Lung (tissue), 17 donors: ENCODE measurements at places on chromosomes 11 and 22.
A peak's percentile ranks its signal among the peaks of the same experiment; 100 is the strongest.

DNA sequence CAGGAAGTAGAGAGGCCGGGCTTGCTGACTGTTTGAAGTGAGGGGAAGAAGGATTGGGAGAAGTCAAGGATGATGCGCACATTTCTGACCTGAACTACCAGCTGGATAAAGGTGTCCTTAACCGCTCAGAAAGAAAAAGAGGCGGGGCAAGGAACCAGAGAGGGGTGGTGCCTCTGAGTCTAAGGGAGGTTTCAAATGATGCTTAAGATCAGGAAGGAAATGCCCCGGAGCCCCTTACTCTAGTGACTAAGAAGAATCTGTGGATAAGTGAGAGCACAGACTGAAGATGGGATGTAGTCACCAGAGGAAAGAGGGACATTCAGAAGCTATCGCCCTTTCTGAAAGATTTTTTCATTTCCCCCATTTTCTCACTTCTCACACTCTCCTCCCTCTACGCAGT lies 12.7 kb downstream of the DCHS1 start:
- peaks cover 22% of the 10 kb centered on the region for H3K36me3 ChIP-seq
- DNase-seq = no peak
- H3K4me3 ChIP-seq = no peak overlapping the region
- H3K27me3 ChIP-seq = no peaks in the 10 kb centered on the region

GRCh38 chr11:38990841-38991240 lies 2392.8 kb upstream of the RAG2 start:
- no peak overlapping the region for H3K27ac ChIP-seq
- H3K36me3 ChIP-seq = no peaks in the 10 kb centered on the region
- no peaks in the 10 kb centered on the region for H3K27me3 ChIP-seq
- H3K4me1 ChIP-seq = no peaks in the 10 kb centered on the region
- DNase-seq = no peak
- H3K4me3 ChIP-seq = no peak overlapping the region

DNA sequence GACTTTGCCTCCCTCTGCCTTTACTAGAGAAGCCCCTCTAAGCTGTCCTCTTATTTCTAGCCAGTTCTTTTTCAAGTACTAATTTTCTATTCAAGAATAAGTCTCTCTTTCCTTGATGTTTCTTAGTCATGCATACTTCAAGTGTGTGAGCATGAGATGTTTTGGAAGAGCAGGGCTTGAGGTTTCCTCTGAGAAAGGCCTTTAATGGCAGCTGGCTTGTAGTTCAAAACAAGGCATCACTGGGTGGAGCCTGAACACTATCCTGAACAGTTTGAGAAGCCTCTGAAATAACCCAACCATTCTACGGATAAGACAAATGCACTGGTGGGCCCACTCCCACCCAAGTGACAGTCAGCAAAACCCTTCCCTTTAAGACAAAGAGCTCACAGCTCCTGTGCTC lies 37.6 kb downstream of the CLDN25 start:
- H3K27me3 ChIP-seq = no peaks in the 10 kb centered on the region
- peaks cover 11% of the 10 kb centered on the region for H3K36me3 ChIP-seq
- H3K4me3 ChIP-seq = no peak overlapping the region
- no peak for DNase-seq

DNA sequence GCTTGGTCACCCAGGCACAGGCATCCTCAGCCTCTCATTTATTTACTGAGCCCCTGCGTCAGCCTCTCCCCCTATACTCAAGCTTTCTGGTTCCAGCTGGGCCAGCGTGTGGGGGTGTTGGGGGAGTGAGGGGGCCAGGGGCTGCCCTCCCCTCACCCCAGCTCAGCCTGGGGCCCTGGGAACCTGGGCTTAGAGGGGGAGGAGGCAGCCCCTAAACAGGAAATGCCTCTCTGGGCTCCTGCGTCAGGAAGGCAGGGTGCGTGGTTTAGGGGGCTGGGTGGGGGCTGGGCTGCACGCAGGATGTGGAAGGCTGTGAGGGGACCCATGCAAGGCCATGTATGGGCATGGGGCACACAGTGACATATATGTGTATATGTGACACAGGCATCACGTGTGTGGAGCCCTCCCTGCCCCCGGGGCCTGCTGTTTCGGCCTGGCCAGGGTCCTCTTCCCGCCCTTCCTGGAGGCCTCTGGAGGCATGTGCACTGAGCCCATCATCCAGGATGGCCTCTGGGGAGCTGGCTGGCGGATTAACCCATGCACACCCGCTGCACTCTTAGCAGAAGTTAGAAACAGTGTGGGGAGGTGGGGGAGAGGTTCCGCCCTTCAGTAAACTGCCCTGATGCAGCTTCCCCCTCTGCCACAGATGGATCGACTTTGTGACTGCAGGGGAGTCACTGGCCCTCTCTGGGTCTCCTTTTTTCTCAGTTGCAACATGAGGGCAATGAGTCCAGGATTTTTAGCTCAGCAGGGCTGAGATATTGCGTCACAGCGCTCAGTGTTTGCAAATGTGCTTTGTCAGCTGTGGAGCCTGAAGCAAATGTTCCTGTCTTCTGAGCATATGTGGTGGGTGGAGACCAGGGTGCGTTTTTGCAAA lies 1.1 kb upstream of the CD248 start:
- peak; percentile 95 for DNase-seq
- no peaks in the 10 kb centered on the region for H3K27me3 ChIP-seq
- H3K27ac ChIP-seq = peak overlapping the region; percentile 63
- no peak overlapping the region for H3K4me3 ChIP-seq
- no peaks in the 10 kb centered on the region for H3K4me1 ChIP-seq
- peaks cover 3% of the 10 kb centered on the region for H3K36me3 ChIP-seq

DNA sequence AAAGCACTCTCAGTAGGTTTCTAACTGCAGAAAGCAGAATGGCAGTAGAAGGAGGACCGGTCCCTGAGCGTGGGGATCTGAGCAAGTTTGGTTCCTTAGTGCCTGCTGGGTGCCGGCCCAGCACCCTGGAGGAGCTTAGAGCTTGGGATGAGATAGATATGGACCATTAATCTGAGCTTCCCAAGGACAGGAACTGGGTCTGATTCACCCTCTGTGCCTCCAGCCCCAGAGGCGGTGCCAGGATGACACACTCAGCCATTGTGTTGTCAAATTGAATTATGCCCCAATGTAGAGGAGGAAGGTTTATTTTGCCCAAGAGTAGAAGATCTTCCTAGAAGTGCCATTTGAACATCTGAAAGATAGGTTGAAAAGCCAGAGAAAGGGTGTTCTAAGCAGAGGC lies 4.3 kb downstream of the ZC3H7B start:
- no peak for DNase-seq
- no peak overlapping the region for H3K4me3 ChIP-seq
- H3K27ac ChIP-seq = peak overlapping the region; percentile 51
- H3K27me3 ChIP-seq = no peaks in the 10 kb centered on the region
- peaks cover 8% of the 10 kb centered on the region for H3K4me1 ChIP-seq
- H3K36me3 ChIP-seq = no peaks in the 10 kb centered on the region

DNA sequence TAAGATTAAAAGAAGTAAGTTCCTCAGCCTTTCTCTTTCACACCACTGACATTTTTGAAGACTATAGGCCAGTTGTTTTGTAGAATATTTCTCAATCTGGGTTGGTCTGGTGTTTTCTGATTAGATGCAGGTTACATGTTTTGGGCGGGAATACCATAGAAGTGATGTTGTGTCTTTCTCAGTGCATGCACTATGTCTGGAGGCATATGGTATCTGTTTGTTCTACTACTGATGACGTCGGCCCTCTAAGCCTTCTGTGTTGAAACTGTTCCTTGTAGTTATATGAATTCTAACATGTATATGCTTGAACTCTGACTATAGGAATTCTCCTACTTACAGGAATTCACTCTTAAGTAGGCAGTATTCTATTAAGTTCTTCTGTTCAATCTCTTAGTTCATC lies 21.6 kb downstream of the ZFTA start:
- H3K4me3 ChIP-seq = no peak overlapping the region
- DNase-seq = peak; percentile 29
- H3K36me3 ChIP-seq = peaks cover 9% of the 10 kb centered on the region
- no peak overlapping the region for H3K27ac ChIP-seq
- H3K4me1 ChIP-seq = no peaks in the 10 kb centered on the region

DNA sequence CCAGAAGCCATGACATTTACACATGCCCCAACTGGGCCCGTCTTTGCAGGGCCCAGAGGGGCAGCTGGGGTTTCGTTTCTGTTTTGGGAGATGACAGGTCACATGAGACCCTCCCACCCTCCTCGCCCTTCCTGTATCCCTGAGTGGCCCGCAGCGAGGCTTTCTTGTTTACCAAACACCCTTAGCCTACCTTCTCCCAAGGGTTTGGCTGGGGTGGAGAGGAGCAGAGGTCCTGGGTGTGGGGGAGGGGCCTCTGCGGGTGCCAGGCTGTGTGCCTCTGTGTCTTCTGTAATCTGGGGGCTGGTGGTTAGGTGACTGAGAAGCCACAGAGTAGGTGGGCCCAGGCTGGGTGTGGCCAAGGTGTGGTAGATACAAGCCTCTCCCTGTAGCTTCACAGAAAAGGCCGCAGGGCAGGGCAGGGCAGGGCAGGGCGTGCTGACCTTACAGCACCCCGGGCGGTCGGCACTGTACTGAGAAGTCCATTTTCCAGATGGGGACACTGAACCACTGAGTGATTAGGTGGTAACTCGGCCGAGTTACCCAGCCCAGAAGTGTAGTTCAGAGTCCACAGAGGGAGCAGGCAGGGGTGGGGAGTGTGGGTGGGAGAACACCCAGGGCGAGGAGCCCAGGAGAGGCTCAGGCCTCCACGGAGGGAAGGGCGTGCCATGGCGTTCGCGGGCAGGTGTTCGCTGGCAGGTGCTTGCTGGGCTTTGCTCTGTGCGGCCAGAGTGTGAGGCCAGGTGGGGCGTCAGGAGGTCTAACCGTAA lies 8.7 kb downstream of the PRR5 start:
- no peak overlapping the region for H3K4me3 ChIP-seq
- DNase-seq = no peak
- H3K27me3 ChIP-seq = no peaks in the 10 kb centered on the region
- H3K36me3 ChIP-seq = no peaks in the 10 kb centered on the region
- H3K27ac ChIP-seq = no peak overlapping the region

GRCh38 chr11:64723907-64724862 lies 1.2 kb upstream of the NRXN2 start:
- H3K4me1 ChIP-seq = no peaks in the 10 kb centered on the region
- H3K27ac ChIP-seq = no peak overlapping the region
- no peak for DNase-seq
- H3K36me3 ChIP-seq = no peaks in the 10 kb centered on the region
